Head of caudate nucleus (tissue), 42 donors: ENCODE measurements at places on chromosomes 7 and 10.

DNA sequence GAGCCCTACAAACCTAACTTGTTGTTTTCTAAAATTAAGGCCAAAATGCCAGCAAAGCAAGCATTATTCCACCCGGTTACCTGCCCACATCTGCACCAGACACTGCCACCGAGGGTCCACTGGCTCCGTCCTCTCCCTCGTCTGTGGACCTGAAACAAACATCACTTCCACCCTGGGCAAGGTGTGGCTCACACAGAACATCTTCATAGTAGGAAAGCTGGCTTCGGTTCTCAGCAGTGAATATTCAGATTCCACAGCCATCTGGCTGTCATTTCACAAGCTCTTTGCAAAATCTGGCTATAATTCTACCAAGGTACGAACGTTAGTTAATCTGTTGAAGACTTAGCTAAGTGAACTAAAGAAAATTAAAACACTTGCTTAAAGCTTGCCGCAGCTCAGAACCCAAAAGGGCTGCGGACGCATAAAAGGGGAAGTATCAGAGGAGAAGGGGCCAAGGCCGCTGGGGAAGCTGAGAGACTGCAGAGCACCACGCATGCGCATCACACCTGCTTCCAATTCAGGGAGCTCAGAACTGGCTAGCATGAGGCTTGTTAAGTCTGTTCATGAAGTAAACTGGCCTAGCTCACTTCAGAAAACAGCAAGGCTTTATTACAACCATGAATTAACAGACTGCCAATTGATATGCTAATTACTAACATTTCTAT is 46.1 kb downstream of the PTPRN2 start:
- peak; percentile 32 for DNase-seq

DNA sequence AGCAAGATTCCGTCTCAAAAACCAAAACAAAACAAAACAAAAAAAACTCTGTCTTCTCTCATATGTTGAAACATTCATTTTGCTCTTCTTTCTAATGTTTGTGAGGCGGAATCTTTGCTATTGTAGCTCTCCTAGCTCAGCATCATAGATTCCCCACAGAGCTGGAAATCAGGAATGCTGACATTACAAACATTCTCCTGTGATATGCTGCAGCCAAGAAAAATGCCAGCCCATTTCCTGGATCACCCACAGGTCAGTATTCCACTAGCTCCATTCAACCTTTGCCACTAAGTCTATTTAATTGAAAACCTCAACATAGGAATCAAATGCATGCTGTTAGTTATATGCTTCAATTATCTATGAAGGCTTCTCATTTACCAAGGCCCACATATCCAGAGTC is 186.3 kb downstream of the IPMK start:
- DNase-seq: no peak

GRCh38 chr7:8283968-8284367 is 22.0 kb upstream of the ICA1 start:
- DNase-seq: no peak

GRCh38 chr10:56028298-56029132 is 332.5 kb downstream of the ZWINT start:
- DNase-seq: no peak

GRCh38 chr7:8089036-8089780 is 120.6 kb downstream of the GLCCI1 start:
- no peak for DNase-seq

DNA sequence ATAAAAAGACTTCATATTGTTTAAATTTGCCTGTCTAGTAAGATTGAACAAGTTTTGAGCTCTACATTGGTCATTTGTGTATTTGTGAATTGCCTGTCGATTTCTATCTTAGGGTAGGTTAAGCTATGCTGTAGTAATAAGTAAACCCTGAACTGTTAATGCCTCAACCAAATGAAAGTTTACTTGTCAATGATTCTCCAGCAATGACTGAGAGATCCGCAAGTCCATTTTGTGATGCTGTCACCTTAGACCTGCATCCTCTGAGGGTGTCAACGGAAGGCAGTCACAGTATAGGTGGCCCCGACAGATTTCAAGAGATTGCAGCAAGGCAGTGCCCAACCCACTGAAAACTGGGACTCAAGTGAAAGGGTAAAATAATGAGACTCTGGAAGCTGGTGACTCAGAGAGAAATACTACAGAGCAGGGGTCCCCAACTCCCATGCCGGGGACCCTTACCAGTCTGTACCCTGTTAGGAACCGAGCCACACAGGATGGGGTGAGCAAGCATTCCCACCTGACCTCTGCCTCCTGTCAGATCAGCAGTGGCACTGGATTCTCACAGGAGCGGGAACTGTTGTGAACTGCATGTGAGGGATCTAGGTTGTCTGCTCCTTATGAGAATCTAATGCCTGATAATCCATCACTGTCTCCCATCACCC is 10.8 kb upstream of the PHYH start:
- DNase-seq: no peak

GRCh38 chr10:121570315-121570714 is 27.9 kb downstream of the FGFR2 start:
- no peak for DNase-seq

GRCh38 chr7:82268632-82269031 is 174.9 kb downstream of the CACNA2D1 start:
- no peak for DNase-seq

DNA sequence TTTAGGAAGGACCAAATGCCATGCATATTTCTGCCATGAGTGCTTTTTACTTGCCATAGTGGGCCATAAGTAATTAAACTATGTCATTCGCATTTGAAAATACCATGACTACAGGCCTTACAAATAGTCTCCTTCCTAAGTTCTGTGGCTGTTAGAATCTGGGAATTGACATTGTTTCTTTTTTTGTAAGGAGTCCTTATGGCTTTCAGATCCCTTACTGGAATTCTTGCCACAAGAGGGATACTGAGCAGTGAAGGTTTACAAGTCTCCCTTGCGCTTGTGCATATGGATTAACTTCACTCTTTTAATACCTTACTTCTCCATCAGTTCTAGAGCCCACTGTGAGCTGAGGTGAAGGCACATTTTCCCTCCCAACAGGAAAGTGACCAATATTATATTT is 166.0 kb downstream of the NRG3 start:
- no peak for DNase-seq

DNA sequence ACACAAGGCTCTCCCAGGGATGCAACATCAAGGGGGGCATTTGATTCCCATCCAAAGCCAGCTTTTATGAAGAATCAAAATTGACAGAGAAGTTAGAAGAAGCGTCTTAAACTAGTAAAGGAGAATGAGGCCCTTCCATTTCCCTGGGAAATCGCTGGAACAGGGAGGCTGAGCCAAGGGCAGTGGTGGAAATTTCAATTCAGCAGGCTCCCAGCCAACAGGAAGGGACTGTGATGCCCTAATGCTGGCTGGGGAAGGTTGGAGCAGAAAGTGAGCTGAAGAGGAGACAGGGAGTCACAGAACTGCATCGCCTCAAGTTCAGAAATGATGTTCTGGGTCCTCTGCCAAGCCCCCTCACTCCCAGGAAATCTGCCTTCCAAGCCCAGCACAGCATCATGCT is 517.3 kb downstream of the GRID1 start:
- no peak for DNase-seq

DNA sequence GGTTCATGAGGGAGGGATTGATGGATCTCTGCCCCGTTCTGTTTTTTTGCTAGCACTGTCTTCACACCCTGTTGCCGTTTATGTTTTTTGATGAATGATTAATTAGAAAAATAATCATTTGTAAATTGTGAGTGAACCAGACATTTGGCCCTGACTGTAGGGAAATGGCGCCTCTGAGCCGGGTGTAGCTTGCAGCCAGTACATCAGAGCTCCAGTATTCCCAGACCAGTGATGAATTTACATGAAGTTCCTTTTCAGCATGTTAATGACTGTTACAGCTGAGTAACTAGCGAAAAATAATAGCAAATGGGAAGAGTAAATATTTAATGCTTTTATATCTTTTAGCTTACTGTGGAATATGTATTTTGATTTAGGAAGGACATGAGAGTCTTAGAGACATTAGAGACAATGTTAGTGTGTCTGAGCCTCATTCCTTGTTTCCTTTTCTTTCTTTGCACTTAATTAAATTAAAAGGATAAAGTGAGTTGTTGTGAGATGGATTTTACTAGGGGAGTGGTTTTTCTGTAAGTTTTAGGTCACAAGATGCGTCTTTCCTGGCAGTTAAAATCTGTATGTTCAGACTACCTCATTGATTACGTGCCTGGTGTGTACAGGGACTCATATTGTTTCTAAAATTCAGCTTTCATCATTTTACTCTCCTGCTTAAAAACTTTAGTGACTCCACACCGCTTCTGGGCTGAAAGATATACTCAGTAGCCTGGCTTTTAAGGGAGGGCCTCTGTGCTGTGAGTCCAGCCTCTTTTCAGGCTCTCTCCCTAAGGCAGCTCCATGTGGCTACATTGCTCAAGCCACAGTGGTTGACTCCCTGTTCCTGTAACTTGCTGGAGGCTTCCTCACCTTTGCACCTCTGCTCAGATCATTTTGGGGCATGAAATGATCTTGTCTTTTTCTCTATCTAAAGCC is 86.4 kb downstream of the AUTS2 start:
- no peak for DNase-seq

DNA sequence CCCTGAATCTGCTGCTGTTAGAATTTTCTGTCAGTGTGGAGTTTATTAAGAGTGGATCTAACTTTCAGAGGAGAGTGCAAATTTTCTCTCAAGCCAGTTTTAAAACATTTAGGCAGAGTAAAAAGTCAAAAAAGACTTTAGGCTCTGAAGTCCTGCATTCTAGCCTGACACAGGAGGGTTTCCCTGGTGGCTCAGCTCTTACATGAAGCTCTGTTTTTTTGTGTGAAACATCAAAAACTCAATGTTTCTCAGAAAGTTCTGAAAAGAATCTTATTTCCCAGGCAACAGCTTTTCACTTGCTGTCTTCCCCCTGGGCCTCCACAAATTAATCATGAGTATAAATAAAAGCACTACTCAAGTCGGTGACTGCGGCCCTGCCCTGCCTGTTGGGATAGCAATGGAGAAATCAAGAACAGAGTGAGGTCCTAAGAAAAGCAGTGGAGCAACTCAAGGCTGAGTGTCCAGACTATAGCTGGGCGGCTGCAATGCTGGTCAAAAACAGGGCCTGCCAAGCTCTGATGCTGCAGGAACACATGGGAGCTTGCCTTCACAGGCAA is 22.3 kb upstream of the WDR11 start:
- DNase-seq: peak; percentile 18

GRCh38 chr7:142301923-142302550 is 44.2 kb upstream of the PRSS58 start:
- no peak for DNase-seq

GRCh38 chr7:31720366-31720765 is 33.4 kb downstream of the PPP1R17 start:
- no peak for DNase-seq

GRCh38 chr10:72000073-72001032 is 36.2 kb downstream of the CHST3 start:
- DNase-seq: no peak

- DNase-seq: no peak
Measured at GRCh38 chr7:35971133-35971891, 170.5 kb downstream of the SEPTIN7 start.

DNA sequence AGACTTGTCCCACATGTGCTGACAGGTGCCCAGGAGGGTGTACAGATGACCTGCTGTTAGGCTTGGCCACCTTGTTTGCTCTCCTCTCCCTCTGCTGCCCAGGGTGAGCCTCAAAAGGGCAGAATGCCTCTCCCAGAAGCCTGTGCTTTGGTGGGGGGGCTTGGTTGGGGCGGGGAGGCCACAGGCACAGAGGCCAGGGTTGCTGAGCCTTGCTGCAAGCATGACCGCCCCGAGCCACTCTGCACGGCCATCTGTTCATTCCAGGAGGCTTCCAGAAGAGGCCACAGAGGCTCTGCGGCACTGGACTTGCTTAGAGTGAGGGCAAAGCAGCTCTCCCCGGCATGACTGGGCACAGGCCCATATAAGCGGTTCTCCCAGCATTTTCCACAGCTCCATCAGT is 190.8 kb downstream of the GLRX3 start:
- no peak for DNase-seq

- no peak for DNase-seq
Measured at GRCh38 chr7:27367933-27368549, 125.4 kb downstream of the EVX1 start.

DNA sequence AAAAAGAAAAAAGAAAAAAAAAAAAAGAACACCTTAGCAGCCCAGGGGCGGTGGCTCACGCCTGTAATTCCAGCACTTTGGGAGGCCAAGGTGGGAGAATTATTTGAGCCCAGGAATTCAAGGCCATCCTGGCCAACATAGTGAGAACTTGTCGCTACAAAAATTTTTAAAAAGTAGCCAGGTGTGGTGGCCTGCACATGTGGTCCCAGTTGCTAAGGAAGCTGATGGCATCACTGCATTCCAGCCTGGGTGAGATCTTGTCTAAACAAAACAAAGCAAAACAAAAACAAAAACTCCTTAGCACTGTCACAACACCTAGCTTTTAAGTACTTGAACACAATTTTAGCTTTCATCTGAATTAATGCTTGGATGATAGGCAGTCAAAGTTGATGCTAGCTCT is 86.3 kb upstream of the MKLN1 start:
- DNase-seq: no peak

DNA sequence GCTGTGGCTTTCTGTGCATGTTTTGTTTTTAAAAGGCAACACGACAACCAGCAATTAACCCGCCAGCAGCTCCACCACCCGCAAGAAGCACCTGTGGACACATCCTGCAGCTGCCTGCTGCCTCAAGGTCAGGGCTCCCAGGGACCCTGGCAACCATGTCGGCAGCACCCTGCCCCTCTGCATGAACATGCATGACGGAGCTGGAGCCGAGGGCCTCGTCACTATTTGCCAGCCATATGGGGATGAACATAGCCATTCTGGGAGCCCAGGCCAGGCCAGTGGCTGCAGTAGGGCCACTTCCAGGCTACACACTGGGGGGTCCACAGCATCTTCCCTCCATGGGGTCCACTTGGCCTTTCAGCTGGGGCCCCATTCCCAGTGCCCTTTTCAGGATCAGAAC is 52.9 kb downstream of the CAMK2B start:
- DNase-seq: no peak

DNA sequence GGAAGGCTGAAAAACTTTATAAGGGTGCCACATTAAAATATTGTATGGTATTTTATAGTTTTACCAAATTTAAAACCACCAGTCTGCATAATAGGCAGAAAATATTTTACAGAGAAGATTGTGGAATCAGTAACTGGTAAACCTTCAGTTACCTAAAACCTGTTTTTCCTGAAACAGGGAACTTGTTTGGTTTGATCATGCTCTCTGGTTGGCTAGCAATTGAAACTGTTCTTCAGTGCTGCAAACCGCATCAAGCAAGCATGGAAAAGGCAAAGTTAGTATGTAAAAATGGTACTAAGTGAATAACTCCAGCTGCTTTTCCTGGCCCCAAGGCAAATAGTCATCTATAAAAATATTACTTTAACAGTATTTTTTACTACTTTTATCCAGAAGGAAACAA is 316.9 kb upstream of the LRRN3 start:
- no peak for DNase-seq

- DNase-seq: peak; percentile 43
Measured at GRCh38 chr7:77651575-77652162, 44.6 kb upstream of the RSBN1L start.

GRCh38 chr10:98855403-98856189 is 380.1 kb downstream of the HPSE2 start:
- DNase-seq: no peak
